NCI-H2081 (cell line): ENCODE measurements at places on chromosomes 6 and 20.
A peak's percentile ranks its signal among the peaks of the same experiment; 100 is the strongest.

GRCh38 chr20:23412026-23412425 is 9.3 kb downstream of the NAPB start:
- no peak for DNase-seq

DNA sequence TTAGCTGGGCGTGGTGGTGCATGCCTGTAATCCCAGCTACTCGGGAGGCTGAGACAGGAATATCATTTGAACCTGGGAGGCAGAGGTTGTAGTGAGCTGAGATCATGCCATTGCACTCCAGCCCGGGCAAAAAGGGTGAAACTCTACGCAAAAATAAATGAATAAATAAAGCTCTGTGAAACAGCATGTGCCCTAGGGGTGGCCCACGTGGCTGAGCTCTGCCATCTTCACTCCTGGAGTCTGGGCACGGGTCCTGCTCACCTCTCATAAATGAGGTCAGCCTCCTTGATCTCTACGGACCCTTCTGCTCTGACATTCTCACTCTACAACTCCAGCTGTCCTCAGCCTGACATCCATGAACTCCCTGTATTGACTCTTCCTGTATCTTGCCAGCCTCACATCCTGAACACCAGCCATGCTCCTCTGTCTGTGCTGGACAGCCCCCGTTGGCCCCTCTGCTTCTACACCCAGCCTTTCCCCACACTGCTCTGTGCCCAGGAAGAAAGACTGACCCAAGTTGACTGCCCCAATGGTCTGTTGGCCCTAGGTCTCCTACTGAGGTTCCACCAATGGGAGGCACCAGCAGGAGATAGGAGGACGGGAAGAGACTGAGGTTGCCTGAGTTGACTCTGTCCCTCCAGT is 21.9 kb downstream of the CPNE5 start:
- DNase-seq = no peak

GRCh38 chr20:22312744-22313346 is 271.5 kb downstream of the FOXA2 start:
- peak; percentile 17 for DNase-seq

DNA sequence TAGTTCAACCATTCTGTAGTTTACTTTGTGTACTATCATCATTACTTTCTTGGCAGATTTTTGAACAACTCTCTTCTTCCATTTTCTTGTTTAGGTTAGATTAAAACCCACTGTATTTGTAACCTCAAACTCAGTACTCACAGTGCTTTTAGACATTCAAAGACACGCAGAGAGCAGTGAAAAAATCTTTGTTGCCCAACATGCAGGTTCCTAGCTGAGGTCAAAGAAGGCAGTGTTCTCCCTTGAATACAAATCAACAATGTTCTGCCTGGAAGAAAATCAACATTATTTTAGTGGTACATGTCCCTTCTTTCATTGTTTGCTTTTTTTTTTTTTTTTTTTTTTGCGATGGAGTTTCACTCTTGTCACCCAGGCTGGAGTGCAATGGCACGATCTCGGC is 11.2 kb downstream of the CYB5R4 start:
- no peak for DNase-seq

GRCh38 chr20:54476169-54477009 is 996 bp downstream of the DOK5 start:
- no peak for DNase-seq

- DNase-seq = no peak
These were observed 5.2 kb downstream of the MDC1 start for GRCh38 chr6:30711758-30712380.

DNA sequence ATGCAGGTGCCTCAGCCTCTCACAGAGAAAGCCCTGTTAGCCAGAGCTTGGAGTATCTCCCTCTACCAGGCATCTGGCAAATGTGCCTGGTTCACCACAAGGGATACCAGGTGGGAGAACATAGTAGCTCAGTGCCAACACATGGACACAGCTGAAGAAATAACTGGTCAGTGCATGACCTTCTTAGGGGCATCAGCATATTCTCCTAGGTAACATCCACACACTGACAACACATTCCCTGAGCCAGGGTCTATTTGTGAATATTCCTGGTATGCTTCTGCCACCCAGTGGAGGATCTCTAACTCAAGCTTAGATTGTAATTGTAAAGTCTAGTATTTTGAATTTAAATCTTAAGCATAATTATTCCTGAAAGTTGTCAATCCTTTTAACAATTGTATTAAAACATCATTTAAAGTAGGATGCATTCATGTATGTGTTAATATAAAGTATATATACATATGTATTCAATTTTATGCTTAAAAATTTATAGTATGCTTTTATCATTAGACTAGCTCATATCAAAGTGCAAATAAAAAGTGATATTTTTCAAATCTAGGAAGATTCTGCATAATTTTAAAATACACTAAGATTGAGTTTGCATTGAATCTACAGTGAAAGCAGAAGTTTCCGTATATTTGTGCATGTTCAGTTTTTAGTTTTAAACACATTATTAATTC is 45.3 kb upstream of the COL21A1 start:
- DNase-seq = peak; percentile 70

DNA sequence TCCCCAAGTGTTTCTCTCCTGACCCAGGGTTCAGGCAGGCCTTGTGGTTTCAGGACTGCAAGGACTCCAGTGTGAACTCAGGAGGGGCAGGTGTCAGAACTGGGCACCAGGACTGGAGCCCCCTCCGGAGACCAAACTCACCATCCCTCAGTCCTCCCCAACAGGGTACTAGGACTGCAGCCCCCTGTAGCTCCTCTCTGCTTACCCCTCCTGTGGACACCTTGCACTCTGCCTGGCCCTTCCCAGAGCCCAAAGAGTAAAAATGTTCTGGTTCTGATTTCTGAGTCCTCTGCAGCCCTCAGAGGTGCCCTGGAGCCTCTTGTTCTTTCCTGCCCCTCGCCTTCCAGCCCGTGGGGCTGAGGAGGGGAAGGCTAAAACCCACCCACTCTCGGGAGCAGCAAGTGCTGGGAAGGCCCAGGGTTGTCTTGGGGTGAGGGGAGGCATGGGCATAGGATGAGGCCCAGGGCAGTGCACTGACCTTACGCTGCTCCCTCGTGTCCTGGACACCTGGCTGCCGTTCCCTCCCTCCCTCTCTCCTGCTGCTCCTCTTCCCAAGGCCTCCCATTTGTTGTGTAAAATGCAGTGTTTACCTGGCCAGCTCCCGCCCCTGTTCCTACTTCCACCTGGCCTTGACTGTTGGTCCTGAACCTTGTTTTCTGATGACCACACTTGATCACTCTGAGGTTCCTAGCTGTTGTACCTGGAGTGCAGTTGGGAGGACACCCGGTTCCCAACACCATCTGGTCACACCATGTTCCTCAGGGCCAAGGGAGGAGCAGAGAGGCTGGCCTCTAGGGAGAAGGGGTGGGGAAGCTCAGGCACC is 9.9 kb downstream of the CNPY3 start:
- DNase-seq = no peak
